Activated T-cell treated with anti-CD3 and anti-CD28 coated beads, Interleukin-2, amount 50 U/mL, for 4 hours (primary cell): ENCODE measurements at places on chromosomes 3 and 15.
A peak's percentile ranks its signal among the peaks of the same experiment; 100 is the strongest.

DNA sequence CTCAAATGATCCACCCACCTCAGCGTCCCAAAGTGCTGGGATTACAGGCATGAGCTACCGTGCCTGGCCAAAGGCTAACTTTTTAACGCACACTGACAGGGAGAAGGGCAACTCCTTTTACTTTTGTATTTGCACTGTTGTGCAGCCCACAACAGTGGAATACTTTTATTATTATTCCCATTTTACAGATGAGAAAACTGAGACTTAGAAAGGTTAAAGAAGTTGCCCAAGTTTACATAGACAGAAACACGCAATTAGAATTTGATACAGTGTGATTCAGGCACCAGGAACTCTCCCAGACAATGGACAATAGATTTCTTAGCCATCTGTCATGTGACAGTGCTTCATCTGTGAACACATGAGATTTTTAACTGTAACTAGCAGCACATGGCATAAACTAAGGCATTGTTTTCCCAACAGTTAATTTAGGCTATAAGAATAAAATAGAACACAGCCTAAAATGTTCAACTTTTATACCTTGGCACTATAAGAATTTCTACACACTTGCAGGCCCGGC is 18.8 kb downstream of the STAG1 start:
- no peak for DNase-seq

DNA sequence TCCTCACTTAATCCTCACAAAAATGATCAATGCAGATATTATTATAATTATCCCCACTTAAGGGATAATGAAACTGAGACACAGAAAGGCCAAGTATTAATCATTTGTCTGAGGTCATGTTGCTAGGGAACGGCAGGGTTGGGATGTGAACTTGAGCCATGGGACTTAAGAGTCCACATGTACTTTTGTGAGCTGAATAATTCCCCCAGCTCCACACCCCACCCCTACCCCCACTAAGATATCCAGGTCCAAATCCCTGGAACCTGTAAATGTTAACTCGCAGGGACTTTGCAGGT is 290.5 kb upstream of the GADL1 start:
- no peak for DNase-seq

DNA sequence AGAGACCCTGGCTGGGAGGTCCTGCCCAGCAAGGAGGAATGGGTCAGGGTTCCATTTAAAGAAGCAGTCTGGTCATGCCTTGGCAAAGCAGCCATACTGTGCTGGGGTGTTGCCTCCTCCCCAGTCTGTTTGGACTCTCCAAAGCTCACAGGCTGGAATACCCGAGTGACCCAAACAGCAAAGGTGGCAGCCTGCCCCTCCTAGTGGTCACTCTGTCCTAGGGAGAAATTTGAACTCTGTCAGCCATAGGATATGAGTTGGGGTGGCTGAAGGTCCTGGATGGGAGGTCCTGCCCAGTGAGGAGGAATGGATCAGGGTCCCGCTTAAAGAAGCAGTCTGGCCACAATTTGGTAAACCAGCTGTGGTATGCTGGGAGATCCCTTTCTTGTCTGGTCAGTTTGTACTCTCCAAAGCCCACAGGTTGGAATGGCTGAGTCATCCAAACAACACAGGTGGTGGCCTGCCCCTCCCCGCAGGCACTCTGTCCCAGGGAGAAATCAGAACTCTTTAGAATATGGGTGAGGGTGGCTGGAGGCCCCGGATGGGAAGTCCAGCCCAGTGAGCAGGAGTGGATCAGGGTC is 45.0 kb downstream of the CCR1 start:
- no peak for DNase-seq

- no peak for DNase-seq
Measured at GRCh38 chr3:155391551-155391958, 98.1 kb upstream of the STRIT1 start.

GRCh38 chr3:143387425-143387824 is 267.9 kb downstream of the CHST2 start:
- no peak for DNase-seq

- DNase-seq: no peak
Measured at GRCh38 chr3:50392101-50392715, 32.9 kb upstream of the TMEM115 start.

GRCh38 chr3:146503461-146504202 is 34.3 kb upstream of the PLSCR2 start:
- no peak for DNase-seq

DNA sequence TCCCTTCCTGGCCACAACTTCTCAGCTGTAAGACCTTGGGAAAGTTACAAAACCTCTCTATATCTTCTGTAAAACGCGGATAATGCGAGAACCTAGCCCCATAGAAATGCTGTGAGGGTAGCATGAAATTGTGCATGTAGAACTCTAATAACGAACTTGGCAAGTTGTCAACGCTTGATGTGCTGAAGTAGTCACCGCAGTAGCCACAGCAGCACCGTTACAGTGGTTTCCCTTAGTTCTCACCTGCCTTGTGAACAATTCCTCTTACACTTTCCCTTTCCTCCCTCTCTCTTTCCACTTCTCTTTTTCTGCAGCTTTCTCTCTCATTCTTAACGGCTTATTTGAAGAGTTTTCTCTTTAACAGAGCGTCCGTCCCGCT is 447 bp upstream of the SHQ1 start:
- DNase-seq: peak; percentile 7

- DNase-seq: no peak
Measured at GRCh38 chr3:132703733-132704132, 18.5 kb downstream of the NPHP3 start.

DNA sequence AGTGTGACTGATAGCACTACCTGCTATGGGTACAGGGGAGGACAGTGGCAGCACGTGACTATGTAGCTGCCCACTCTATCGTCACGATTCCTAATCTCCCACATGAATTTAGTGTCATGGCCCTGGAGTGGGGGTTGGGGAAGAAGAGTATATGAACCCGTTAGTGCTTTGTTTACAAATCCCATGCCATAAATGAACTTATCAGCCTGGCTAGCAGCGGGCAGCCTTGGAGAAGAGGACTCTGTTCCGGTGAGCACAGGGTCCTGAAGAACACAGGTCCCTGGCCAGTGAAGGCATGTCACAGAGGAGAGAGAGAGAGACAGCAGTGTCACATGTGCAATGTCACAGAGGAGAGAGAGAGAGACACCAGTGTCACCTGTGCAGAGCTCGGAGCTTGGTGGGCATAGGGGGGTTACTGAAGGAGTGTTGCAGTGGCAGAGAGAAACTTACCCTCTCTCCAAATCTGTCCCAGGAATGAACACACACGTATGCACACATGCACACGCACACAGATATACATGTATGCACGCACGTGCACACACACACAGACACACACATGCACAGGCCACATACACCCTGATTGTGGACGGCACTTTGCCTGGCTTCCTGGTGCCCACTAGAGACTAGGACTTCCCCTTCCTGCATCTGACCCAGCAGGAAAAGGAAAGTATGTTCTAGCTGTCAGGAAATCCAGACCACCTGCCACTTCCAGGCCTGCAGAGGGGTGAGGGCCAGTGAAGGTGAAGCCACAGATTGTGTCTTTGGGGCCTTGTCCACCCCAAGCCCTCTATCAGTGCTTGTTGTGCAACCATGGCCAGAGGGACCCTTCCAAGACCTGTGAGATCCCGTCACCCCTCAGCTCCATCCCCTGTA is 26.3 kb downstream of the ITGA11 start:
- no peak for DNase-seq

GRCh38 chr15:84112025-84112424 is 123.5 kb upstream of the GOLGA6L4 start:
- no peak for DNase-seq

DNA sequence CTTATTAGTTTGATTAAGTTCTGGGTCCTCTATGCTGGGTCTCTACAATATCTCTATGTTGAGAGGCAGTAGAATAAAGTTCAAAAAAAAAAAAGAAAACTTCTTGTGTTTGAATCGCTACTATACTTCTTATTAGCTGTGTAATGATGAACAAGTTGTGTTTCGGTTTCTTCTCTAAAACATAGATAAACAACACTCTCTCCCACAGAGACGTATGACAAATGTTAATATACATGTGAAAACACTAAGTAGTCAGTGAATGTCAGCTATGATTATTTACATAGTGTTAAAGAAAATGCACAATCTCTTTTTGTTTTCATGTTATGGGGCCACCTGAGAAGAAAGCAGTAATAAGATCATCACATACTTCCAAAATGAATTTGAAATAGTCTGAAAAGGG is 45.3 kb downstream of the ACAP2 start:
- no peak for DNase-seq

DNA sequence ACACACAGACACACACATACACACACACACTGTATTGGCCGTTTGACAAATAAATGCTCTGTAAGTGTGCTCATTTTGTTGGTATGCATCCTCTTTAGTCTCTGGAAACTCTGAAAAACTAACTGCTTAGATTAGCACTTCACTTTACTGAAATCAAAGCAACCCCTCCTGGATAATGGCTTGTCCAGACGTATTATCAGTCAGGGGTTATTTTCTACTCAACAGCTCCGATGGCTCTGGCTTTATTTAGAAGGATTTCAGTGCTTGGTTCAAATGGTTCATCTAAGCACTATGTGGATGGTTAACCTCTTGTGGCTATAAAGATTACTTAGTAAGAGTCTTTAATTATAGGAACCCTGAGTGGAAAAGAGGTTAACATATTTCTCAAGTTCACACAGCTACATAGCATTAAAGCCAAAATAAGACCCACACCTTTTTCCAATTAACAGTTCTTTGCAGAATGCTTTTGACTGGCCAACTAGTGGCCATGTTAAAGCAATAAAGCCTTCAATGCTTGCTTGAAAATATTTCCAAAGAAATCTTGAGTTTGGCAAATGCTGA is 516.1 kb upstream of the NAALADL2 start:
- no peak for DNase-seq

DNA sequence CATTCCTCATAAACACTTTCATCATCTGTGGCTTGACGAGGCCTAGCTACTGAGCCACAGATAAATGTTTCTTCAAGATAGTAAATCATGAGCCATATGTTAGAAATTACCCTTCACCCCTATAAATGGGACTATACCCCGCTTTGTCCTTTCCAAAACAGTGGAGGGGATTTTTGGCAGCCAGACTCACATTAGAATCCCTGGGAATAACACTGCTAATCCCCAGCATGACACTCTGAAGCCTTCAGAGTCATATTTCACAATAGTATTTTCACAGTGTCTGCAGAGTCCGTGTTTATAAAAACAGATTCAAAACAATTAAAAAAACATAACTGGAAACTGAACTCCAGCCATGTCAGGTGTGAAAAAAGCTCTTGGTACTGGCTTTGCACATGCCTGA is 271.6 kb downstream of the ERC2 start:
- no peak for DNase-seq

- no peak for DNase-seq
Measured at GRCh38 chr3:60856257-60857046, 394.8 kb downstream of the FHIT start.

GRCh38 chr3:115819785-115820384 is 196.6 kb downstream of the GAP43 start:
- peak; percentile 36 for DNase-seq

DNA sequence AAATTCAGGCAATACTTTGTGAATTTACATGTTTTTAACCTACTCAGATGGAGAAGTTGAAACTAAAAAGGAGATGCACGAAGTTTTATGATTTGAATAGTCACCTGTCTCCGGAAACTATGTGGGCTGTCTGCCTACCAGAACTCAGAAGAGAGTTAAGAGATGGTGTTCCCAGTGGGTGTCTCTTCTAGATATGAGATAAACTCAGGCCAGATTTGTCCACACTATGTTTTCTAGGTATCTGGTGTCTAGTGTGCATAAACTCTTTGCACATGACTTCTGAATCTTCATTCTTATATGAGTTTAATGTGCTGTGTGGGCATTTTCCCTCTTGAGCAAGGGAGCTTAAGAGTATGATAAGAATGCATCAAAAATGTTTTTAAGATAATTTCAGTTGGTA is 222.8 kb downstream of the FOXP1 start:
- no peak for DNase-seq

DNA sequence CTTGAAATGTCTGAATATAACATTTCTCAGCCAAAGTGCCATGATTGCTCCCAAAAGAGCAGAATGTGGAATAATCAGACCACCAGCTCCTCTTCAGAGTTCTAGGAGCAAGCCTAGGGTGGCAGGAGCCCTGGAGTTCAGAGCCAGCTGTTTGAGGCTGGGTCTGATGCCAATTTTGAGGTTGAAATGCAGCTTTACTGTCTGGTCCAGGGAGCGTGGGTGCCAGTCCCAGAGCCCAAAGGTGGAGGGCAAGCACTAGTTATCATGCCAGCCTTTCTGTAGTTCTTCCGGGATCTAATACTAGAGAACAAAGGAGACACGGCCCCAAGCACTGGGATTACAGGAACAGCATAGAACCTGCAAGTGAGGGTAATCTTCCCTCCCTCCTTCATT is 69.3 kb downstream of the TNFAIP8L3 start:
- no peak for DNase-seq

GRCh38 chr3:139940622-139941021 is 5.6 kb downstream of the CLSTN2 start:
- no peak for DNase-seq

DNA sequence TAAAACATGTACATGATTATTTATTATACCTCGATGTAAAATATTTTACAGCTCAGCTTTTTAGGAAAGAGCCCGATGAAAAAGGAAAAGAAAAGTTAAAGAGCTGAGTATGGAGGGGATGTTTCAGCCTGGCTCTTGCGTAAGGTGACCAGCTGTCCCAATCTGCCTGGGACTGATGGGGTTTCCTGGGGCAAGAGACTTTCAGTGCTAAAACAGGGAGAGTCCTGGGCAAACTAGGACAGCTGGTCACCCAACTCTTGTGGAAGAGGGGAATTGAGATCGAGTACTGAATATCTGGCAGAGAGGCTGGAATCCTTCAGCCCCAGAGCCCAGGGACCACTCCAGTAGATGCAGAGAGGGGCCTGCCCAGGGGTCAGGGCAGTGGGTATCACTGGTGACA is 21.0 kb downstream of the DUOX2 start:
- DNase-seq: no peak

DNA sequence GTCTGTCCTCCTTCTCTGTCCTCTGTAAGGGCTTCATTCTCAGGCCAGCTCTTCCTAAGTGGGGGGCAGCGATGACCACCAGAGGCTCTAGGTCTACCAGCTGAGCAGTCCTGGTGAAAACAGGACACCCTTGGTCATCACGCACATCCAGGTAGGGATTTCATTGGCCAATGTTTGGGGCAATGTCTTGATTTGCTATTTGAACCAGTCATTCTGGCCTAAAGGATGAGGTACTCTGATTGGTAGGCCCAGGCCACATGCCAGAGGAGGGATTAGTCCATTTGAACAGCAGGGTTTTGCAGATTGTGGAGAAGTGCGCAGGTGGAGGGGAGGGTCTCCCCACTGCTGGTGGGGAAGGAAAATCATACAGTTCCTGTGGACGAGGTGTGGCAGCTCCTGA is 57.3 kb downstream of the PLXNA1 start:
- no peak for DNase-seq

GRCh38 chr15:74889390-74889882 is 406 bp upstream of the MPI start:
- no peak for DNase-seq

GRCh38 chr3:165491487-165491886 is 295.3 kb upstream of the SLITRK3 start:
- DNase-seq: no peak
